WERI-Rb-1 (cell line): ENCODE measurements at places on chromosomes 2 and 18.

DNA sequence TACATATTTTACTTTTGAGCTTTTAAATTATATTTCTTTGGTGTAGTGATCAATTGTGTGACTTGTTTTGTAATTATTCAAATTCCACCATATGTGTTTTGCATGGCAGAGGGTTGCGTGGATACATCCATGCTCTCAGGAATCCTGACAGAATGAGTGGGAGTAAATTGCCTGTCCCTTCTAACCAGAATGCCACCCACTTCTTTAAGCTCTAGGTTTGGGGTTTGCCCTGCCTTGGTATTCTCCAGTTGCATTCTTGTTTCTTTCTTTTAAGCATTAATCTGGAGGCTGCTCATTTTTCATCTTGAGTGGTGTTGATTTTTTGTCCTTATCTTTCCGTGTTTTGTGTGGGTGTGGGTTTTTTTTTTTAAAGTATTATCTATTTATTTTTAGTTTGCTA lies 360.0 kb downstream of the PTPRM start:
- DNase-seq: no peak

DNA sequence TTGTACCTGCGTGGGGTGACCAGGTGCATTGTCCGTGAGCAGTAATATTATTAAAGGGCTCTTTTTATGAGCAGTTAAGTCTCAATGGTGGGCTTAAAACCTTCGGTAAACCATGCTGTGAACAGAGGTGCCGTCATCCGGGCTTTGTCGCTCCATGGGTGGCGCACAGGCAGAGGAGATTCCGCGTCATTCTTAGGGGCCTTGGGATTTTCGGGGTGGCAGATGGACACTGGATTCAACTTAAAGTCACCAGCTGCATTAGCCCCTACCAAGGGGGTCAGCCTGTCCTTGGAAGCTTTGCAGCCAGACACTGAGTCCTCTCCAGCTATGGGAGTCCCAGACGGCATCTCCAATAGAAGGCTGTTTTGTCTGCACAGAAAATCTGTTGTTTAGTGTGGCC lies 107.7 kb downstream of the NFATC1 start:
- no peak for DNase-seq

- no peak for DNase-seq
Observed at GRCh38 chr2:238162251-238162845, 3.6 kb downstream of the ERFE start.

DNA sequence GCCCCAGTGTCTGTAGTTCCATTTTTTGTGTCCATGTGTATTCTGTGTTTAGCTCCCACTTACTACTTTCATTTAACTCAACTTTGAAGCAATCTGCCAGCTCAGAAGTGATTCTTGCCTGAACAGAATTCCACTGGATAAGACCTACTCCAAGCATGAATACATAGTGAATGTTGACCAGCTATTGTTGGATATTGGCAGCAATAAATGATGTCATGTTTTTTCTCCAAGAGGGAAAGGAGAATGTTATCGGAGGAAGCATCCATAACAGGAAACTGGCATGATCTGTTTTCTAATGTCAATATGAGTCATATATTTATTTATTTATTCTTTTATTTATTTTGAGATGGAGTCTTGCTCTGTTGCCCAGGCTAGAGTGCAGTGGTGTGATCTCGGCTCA lies 36.8 kb upstream of the TRAPPC8 start:
- no peak for DNase-seq

GRCh38 chr2:197256021-197256420 lies 54.6 kb downstream of the ANKRD44 start:
- DNase-seq: no peak

DNA sequence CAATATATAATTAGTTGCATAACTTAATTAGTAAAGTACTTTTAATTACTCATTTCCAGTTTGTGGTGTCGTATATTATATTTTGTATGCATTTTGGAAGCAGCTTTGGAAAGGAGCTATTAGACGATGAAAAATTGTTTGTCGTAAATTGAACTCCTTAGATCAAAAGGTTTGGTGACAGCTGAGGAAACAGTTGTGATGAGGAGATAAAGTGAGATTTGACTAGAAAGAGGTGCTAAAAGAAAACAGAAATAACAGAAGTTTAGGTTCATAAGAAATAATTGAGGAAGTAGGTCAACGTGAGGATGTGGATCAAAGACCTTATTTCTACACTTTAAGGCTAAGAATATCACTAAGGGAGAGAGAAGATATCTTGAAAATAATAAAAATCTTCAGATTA lies 141.9 kb upstream of the NETO1 start:
- no peak for DNase-seq

- no peak for DNase-seq
Observed at GRCh38 chr2:201852878-201853415, 46.6 kb downstream of the CDK15 start.

DNA sequence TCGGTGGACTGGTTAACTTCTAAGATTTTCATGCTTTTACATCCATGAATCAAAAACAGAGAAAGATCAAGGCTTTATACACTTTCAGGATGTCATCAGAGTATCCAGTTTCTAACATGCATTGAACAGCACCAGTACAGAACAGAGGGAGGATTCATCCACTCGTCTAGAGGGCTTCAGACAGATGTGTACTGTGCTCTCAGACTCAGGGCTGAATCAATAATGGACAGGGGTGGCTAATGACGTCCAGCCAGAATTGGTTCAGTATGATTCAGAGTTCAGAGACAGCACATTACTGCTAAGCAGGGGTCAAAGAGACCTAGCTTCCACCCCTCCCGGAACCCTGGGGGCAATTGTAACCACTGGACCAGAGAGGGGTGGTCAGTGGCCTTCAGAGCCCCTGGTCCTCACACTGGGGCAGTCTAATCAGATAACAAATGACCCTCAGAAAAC lies 37.3 kb downstream of the RNU4ATAC start:
- no peak for DNase-seq

DNA sequence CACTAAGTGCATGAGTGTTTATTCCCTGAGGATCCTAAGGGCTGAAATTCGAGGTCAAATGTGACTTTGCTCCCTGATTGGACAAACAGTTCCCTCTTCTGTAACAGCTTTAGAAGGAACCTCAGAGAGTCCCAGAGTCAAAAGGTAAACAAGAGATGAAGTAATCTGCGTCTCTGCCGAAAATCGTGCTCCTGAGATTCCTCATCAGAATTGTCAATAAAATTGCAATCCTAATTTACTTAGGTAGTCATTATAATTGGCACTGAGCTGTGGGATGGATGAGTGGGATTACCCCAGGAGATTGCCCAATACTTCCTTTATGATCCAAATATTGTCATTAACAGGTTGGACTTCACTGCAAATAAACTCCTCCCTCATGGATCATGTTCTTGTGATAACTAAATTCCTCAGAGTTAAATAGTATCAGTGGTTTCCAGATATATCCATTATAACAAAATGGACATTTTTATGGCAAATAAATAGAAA lies 907 bp upstream of the SUCLG1 start:
- DNase-seq: no peak

GRCh38 chr2:237092920-237093781 lies 7.5 kb downstream of the COPS8 start:
- no peak for DNase-seq

DNA sequence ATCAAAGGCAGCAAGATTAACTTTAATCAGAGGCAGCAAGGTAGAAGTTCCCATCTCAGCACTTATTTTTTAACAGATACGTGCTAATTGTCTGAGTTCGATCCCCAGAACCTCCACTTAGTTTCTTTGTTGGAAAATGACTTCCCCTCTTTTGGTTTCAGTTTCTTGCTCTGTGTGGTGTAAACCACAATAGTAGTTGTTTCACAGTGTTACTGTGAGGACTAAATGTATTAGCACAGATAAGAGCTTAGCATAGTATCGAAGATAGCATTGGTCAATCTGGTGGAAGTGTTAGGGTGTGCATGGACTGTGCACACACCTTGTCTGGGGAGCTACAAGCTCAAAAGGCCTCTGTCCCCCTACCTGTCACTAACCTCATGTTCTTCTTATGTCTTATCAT lies 988.3 kb upstream of the GYPC start:
- no peak for DNase-seq

DNA sequence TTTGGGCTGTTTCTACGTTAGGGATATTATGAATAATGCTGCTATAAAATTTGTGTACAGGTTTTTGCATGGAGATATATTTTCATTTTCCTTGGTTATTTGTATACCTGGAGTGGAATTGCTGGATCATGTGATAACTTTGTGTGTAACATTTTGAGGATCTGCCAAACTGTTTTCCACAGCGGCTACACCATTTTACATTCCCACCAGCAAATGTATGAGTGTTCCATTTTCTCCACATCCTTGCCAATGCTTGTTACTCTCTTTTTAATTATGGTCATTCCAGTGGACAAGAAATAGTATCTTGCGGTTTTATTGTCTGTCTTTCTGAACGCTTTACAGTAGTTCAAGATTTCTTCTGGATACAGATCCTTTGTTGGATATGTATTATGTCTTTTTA lies 13.6 kb downstream of the GORASP2 start:
- no peak for DNase-seq

- no peak for DNase-seq
Observed at GRCh38 chr2:102313025-102313424, 1.7 kb downstream of the IL1RL1 start.

- no peak for DNase-seq
Observed at GRCh38 chr2:119693567-119693966, 14.6 kb downstream of the TMEM177 start.

DNA sequence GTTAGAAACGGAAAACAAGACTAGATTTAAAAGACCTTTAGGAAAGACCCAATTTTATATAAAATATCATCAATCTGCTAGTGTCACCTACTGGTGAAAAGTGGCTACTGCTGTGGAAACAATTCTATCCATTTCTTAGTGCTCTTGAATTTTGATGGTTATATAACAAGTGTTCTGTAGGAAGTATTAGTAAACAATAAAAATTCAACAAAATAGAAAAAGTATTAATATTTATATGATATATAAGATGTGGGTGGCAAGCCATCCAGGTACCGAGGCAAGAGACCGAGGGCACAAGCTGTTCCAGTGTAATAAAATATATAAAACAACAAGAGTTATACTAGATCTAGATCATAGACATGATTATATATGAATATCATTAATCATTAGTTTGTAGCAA lies 6.2 kb upstream of the TMEM87B start:
- DNase-seq: no peak

DNA sequence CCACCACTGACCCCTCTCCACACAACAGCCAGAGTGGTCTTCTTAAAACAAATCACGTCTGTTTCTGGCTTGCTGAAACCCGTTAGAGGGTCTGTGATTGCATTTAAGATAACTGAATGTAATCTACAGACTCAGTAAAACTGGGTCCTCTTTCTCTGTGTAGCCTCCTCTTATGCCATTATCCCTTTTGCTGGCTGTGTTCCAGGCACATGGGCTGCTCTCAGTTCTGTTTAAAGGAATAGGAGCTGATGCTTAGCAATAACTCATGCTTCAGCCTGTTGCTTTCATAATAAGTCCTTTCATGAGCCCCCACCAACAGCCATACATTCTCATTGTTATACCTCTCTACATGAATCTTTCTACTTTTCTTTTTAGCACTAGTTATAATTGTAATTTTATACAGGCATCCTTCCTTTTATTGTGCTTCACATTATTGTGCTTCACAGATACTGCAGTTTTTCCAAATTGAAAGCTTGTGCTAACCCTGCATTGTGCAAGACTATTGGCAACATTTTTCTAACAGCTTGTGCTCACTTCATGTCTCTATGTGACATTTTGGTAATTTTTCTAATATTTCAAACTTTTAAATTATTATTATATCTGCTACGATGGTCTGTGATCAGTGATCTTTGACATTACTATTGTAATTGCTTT lies 782.6 kb downstream of the MBD2 start:
- no peak for DNase-seq

- no peak for DNase-seq
Observed at GRCh38 chr2:235206980-235207579, 255.3 kb downstream of the SH3BP4 start.

DNA sequence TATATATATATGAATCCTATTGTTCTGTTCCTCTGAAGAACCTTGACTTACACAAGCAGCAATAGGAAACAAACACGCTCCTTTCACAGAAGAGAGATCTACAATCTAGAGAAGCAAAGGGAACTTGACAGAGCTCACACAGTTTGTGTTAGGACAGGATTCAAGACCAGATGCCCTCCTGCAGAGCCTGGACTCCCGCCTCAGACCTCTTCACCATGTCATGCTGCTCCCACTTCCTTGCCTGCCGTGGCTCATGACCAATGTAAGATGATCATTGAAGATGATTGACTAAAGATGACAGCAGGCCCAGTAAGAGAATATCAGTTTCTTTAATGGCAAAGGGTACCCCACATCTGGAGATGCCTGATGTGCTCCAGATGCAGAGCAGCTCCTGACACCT lies 111.2 kb upstream of the AGAP1 start:
- DNase-seq: no peak

GRCh38 chr18:46916551-46917107 lies 678 bp downstream of the PIAS2 start:
- DNase-seq: no peak

- no peak for DNase-seq
Observed at GRCh38 chr2:178301649-178302238, 107.4 kb downstream of the OSBPL6 start.

GRCh38 chr2:226644399-226644865 lies 155.2 kb downstream of the IRS1 start:
- no peak for DNase-seq

DNA sequence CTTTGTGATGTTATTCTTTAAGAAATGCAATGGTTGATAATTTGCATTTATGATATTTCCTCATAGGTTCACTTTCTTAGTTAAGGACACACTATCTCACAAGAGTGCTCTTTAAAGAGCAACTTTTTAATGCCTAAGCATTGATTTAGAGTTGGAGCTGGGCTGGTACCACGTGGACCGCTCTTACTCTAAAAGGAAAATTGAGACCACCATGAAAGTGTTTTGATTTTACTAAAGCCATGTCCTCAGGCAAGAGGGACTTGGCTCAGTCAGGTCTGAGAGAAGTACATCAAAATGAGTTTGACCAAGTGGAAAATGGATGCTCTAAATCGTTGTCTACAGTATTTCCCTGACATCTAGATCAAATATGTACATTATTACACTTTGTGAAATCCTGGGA lies 302.4 kb downstream of the LRRTM1 start:
- no peak for DNase-seq

DNA sequence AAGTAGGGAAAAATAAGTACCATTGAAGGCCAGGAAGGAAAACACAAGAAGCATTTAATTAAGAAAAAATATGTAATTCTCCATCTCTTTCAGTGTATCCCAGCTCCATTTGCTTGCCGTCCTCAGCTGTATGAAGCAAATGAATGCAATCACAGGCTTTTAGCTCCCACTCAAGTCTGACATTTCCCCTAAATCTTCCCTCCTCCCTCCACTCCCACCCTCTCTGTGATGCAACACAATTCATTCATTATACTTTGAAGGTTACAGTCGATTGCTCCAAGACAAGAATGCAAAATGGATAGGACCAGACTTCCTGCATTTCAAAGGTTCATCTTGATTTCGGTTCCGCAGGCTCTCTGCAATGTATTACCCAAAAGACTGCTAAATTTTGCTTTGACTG lies 172.7 kb upstream of the SERPINE2 start:
- no peak for DNase-seq

DNA sequence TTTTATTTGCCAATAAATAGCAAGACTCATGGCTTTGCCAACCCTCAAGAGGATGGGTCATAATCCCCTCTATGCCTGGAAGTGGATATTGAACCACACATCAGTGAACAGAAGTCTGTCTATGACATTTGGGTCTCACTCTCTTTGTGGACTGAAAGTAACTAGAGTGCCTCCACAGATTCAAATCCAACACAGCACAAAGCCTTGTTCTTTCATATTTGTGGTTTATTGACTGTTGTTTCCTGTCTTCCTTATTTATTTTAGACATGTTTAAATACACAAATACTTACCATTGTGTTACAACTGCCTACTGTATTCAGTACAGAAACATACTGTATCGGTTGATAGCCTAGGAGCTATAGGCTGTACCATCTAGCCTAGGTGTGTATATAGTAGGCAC lies 121.9 kb downstream of the TSN start:
- no peak for DNase-seq
